ENCODE measurements at places on chromosomes 6 and 20.

DNA sequence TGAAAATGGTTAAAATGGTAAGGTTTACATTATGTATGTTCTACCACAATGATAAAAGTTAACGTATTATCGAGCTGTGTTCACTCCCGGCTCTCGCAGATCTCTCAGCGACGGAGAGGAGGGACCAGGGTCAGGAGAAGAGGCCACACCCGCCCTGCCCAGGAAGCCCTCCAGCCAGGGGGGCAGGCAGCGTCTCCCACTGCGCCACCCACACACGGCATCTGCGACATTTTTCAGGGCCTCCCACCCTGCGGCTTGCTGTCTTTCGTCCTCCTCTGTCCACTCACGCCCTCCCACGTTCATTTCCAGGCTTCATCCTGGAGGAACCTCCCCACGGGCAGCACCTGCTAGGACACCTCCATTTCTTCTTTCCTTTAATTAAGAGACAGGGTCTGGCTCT is 43.3 kb downstream of the ZBTB46 start:
- no peak for DNase-seq

DNA sequence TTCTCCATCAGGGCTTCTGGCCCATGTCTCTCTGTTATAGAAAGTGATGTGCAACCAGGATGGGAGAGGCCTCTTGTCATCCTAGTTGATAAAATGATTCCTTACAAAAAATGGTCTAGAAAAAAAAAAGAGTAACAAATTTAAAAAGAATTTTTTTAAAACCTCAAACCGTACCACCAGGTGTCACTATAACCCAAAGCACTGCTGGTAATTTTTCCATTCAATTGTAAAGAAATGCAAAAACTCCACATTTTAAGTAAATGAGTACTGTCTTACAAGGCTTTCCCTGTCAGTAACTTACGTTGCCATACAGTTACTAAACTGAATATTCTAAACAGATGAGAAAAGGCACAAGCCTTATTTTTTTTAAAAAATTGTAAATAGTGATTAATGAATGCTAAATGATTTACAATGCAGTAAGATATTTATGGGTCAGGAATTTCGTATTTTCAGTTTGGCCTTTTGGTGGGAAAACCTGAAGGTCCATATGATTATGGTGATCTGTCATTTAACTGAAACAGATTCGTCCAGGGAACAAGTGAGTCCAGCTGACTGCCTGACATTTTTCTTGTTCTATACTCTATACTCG is 95.4 kb downstream of the OGFRL1 start:
- no peak for DNase-seq

DNA sequence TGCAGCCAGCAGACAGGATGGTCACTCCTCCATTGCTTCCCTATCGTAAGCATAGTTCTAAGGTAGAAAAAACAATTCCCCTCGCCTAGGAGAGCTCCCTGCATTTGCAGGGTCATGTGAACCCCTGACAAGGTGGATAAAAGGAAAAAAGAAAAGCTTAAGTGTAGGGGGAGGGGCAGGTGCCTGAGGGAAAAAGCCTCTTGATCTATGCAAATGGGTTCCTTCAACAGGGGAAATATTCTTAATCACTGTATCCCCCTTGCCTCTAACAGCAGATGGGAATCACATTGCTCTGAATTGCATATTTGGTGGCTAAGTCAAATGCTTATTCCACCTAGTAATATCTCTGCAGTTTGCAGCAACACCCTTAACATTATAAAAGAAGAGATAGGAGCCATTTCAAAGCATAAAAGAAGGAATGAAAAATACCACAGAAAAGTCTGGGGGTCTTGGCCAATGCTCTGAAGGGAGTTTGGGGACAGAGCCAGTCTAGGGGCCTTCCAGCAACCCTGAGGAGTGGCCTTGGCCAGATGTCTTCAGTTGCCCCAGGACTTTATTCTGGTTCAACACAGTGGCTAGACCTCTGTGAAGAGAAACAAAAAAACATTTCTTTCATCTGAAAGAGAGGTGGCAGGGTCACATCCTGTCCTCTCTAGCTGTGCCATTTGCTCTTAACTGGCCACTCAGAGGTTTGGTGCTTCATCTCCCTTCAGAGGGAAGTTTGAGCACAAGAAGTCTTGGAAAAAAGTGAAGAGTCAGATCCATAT is 660.4 kb upstream of the GJE1 start:
- DNase-seq = no peak

GRCh38 chr20:20089018-20089417 is 36.7 kb downstream of the CFAP61 start:
- no peak for DNase-seq

GRCh38 chr6:34157236-34157830 is 11.4 kb upstream of the GRM4 start:
- no peak for DNase-seq

Data from CD4-positive, alpha-beta T cell treated with Interleukin-10 for 1 hour (primary cell).